ENCODE measurements at places on chromosomes 3 and 15.

DNA sequence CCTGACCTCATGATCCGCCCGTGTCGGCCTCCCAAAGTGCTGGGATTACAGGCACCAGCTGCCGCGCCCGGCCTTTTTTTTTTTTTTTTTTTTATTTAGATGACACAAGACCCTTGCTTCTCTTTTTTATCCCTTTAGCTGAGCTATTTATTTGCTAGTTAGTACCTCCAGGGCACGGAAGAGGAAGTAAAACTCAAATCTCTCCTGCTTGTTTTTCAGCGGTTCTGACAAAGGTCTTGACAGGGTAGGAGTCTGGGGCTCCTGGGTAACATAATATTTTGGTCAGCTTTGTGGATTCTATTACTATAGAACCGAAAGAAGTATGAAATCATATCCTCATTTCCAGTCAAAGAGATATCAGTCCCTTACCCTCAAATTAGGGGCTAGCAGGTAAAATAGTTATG is 44.0 kb upstream of the ETV5 start:
- DNase-seq: no peak

DNA sequence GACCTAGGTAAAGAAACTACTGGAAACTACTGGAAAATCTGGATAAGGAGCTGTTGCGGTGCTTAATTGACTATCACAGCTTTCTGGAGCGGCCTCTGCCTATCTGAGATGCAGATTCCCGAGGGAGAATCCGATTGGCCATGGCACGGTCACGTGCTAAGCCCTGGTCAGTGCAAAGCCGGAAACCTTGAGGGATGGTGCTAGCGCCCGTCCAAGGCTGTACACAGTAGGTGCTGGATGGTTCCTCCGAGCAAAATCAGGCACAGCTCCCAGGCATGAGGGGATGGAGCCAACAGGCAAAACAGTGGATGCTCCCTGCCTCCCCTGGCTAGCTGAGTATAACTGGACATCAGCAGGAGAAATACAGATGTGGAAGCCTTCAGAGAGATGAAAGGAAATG is 238.7 kb upstream of the HES1 start:
- DNase-seq: no peak

DNA sequence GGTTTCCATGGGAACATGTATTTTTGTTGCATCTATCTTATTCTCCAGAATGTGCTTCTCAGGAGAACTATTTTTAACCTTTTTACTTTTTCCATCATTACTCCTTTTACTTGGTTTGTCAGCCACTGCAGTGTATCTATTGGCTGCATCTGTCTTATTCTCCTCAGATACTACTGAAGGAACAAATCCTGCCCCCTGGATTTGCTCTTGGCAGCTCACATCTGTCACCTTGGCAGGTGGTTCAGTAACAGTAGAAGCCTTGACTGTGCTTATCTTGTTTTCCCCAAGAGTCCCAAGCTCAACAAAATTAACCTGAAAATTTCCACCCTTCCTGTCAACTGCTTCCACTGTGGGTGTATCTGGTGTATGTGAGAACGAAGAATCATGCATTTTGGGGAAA is 106.0 kb downstream of the MAP4 start:
- DNase-seq: no peak

GRCh38 chr3:19947549-19948225 is 790 bp downstream of the RAB5A start:
- peak; percentile 42 for DNase-seq

- no peak for DNase-seq
Observed at GRCh38 chr3:20047976-20048883, 8.0 kb downstream of the KAT2B start.

DNA sequence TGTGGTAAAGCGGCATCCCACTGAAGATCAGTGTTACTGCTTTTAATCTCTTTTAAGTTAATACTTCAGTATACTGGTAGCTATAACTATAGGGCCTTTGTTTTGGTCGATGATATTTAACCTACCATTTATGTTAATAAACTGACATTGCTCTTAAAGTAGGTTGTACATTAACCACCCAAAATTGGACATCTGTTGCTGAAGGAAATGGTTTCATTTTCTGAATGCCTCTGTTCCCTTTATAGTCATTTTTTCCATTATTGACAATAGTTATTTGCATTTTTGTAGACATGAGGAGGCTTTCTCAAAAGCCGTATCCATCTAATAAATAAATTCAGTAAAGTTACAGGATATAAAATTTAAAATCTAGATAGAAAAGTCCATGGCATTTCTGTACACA is 252.4 kb upstream of the UBE2E1 start:
- DNase-seq: no peak

DNA sequence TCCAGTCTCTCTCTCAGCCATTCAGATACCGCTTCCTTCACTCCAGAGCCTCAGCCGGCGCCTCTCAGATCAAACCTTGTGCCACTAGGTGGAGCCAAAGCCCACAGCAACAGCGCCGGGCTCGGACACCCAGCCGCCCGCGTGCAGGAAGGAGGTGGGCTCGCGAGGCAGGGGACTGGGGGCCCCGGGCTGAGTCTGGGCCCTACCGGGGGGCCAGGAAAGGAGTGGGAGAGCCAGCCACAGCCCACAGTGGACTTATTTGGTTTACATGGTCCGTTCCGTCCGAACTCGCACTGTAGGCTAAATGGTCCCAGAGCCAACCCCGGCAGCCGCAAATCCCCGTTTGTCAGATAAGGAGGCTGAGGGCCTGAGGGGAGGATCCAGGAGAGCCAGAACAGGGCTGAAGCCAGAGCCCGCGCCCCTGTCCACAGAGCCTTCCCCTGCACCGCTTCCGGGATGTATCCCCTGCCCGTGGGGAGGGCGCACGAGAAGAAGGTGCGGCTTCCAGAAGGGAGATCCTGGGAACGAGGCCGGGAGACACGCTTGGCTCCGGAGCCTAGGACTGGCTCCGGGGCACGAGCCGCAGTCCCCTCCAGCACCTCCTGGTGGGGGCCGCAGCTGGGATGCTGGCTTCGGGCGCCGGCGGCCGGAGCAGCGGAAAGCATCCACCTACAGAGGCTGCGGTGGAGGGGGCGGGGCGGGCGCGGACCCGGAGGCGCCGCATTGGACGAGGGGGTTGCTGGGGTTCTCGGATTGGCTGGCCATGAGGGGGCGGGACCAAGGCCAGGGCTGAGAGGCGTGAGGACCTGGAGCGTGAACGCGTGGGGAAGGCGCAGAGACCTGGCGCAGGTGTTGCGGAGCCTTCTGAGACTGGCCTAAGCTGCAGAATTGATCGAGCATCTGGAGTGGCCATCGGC is 6.5 kb upstream of the CYP11A1 start:
- peak; percentile 66 for DNase-seq

DNA sequence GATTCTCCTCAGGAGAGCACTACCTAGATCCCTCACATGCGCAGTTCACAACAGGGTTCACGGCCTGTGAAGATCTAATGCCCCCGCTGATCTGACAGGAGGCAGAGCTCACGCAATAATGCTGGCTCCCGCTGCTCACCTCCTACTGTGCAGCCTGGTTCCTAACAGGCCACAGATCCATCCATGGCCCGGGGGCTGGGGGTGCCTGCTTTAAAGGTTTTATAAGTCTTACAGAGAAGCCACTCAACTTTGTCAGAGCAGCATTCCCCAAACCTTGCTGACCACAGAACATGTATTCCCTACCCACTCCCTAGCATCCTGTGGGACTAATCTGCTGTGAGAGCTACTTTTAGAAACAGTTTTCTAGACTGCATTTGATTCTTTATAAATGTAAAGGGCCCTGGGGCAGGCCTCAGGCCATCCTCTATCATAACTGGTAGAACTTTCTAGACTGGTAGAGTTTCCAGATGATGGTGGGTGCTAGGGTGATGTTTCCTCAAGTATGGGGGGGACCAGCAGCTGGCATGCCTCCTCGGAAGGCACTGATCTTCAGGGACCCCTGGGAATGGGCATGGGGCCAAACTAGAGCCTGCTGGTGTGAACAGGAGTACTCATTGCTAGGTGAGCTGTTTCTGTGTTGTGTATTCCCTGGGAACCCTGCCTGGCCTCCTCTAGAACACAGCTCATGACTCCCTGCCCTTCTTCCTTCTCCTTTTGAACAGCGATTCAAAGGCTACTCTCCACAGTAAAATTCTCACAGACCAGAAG is 25.7 kb upstream of the RAD18 start:
- DNase-seq: no peak

DNA sequence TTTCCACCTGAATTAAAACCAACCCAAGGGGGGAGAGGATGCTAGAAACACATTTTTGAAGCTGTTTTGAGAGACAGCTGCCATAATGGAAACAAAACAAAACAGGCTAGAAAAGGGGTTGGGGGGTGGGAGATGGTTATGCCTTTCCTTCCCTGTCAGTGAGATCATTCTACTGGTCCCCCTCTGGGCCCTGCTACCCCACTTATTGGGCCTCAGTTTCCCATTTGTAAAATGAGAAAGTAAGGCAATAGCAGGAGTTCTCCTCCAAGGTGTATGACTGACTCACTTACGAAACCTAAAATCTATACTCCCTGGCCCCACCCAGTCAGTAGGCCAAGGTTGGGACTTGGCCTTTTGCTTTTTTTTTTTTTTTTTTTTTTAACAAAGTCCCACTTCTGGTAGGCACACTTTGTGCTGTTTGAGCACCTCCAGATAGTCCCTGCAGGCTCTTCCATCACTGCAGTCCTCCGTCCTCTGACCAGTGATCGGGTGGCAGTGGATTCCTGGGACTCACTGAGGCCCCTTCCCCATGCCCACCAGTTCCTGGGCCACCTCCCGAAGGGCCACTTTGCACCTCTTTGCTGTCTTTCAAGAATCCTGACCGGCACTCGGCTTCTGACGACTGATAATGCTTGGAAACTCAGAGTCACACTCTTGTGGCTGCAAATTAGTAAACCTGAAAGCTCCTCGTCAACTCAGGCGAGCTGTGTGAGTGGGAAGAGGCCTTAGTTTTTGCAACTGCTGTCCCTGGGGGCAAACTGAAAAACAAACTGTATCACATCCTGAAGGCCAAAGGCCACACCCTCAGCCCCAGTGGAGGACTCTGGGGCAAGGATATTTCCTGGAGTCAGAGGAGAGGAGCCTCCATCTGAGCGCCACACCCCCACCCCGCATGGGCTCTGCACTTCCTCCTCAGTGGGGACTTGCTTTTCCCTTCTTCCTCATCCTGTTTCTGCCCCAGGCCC is 6.7 kb upstream of the PSTPIP1 start:
- no peak for DNase-seq

DNA sequence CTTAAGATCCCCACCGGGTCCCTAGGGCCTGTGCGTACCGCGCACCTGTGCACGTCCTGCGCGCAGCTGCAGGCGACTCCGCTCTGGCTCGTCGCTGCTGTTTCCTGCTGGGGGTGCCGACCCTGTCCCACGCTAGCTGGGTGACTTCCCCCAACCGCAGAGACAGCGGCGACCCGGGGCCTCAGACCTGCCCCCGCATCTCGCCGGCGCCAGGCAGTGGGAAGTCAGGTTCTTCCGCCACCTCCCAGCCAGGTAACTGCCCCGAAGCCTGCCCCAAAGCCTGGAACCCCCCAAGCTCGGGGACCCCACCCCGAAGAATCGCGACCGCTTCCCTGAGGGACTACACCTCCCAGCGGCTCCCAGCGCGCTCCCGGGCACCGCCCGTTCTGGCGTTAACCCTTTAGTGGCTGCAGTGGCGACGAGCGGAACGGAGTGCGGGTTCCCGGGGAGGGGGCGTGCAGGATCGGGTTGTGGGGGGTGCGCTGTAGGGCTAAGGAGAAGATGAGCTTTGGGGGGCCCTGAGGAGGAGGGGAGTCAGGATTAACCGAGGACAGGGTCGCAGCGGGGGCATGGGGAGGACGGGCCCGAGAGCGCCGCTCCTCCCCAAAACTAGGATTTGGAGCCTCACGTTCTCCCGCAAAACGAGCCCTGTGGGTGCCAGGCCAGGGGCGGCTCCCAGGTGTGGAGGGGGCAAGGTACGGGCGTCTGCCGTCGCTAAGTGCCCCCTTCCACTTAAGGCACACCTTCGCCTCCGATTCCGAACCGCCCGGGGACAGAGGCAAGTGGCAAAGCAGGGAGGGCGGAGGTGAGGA is 589 bp downstream of the NEIL1 start:
- DNase-seq: no peak

- DNase-seq: no peak
Observed at GRCh38 chr3:134214239-134214638, 36.4 kb downstream of the RYK start.

DNA sequence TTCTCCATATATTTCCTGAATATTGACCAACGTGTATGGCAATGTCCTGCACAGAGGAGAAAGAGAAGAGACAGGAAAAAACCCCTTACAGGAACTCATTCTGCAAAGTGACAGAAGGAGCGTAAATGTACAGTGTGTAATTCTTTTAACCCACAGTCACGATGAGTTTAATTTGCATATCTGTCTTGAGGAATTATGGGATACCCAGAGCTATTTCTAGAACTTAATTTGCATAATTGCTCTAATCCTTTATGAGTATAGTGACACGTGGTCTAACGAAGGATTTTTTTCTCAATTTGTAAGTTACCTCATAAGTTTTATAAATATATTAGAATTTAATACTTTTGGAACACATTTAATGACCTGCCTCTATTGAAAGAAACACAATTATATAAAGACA is 9.8 kb downstream of the GPR27 start:
- no peak for DNase-seq

DNA sequence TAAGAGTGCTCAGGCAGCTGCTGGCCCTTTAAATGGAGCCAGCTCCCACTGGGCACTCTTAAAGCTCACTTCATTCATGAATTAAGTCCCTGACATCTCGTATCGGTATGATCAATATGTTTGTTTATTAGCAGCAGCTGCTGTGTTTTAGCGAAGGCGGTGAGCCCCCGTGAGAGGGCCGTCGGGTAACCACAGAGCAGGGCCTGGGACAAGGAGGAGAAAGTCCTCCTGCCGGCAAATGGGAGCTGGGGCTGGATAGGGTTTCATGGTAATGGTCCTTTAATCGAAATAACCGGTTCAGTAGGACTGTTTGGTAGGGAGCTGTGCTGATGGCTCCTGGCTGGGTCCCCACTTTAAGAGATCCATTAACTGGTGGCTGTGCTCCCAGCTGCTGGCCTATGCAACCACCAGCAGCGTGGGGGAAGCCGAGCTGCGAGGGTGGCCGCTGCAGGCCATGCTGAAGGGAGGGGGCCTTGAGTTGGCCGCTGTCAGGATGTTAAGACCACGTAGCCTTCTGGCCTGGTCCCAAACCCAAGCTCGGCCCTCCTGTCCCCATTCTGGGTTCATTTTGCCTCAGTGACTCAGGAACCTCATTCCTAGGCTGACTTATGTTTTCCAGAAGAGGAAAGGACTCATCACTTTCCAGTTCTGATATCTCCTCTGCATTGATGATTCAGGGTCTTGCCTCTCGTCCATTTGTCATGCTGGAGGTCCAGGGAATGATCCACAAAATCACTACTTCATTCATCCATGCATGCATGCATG is 67.6 kb upstream of the NTRK3 start:
- no peak for DNase-seq

DNA sequence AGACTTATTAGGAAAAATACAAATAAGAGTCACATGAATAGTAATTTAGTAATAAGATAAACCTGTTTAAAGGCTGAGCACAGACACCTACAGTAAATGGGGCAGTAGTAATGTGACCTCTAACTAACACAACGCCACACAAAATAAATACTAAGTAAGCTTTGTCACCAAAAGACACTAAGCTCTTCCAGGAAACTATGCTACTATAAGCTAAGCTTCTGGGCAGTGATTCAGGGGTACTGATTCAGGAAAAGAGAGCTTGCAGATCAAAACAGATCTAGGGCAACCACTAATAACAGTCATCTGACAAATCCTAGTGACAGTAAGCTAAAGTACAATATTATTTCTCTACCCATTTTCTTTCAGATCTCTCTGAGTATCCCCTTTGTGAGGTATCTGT is 68.8 kb downstream of the PLOD2 start:
- no peak for DNase-seq

- peak; percentile 41 for DNase-seq
Observed at GRCh38 chr3:10950476-10951294, 41.9 kb upstream of the SLC6A1 start.

Measured in A172 (cell line).